RPMI7951 (cell line): ENCODE measurements at places on chromosomes 1 and 21. TPM values are rescaled to one million over a fixed set of nuclear protein-coding genes. Genes with fewer than 3 reads are reported as not detected.

ATP6V0B gene
- 221 and 293 TPM in 2 replicates for total RNA-seq

CDA gene
- total RNA-seq: 23.9 and 24.9 TPM in 2 replicates

FNDC5 gene
- total RNA-seq: 0.48 and 2.0 TPM in 2 replicates

PDZK1IP1 gene
- total RNA-seq: not detected in 2 replicates

KCNH1 gene
- total RNA-seq: 1.3 and 1.6 TPM in 2 replicates

FCAMR gene
- not detected in 2 replicates for total RNA-seq

MLLT11 gene
- total RNA-seq: 16.8 and 20.5 TPM in 2 replicates

FAM163A gene
- not detected in 2 replicates for total RNA-seq

FALEC gene
- total RNA-seq: not detected in 2 replicates
